ENCODE measurements at places on chromosomes 13 and 19.

DNA sequence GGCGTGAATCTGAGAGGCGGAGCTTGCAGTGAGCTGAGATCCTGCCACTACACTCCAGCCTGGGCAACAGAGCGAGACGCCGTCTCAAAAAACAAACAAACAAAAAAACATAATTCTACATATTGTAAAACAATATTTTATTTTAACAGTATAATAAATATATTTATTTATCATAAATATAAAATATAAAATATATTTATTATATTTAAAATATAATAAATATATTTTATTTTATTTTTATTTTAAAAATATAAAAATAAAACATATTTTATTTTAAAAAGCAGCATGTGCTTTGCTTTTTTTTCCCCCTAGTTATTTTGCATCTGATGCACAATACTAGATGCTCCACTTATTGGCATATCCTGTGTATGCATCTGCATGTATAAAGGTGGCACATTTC, 1634.6 kb upstream of the PCDH20 start:
- no peak for DNase-seq

DNA sequence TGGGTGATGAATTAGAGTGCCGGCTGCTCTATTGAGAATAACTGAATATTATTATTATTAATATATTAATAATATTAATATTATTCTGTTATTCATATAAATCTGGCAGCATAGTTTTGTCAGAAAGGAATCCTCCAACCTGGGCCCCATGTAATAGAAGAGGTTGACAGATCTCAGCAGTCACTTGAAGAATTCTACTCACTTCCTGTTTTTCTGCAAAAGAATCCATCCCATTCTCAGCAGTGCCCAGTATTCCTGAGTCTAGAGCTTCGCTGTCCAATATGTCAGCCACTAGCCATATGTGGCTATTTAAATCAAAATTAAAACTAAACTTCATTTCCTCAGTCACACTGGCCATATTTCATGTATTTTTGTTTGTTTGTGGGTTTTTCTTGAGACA, 72.4 kb upstream of the USPL1 start:
- DNase-seq: no peak

- no peak for DNase-seq
Observed at GRCh38 chr13:44730851-44731250, 154.7 kb upstream of the TSC22D1 start.

DNA sequence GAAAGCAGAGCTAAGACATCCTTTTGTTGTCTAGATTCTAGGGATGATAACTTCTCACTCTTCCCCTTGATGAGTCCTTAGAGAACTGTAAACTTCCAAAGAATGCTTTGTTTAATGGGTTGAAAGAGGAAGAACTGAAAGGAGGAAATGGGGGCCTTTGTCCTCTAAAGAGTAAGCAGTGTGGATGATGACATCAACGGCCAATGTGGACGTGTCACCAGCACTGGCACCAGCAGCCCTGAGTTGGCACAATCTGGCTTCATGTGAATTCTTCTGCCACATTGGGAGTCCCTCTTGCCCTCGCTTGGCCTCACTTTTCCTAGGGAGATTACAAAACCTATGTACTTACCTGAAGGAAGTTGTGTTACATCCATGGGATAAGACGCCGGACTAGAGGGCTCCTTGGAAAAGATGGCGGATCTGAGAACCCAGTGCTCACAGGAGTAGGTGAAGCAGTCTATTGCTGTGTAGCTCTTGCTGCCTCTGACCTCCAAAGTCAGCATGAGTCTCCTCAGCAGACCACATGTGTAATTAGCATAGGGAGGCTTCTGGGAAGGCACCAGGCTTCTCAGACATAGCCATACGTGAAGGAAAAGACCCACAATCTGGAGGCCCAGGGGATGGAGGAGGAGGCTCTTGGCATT, 62.8 kb downstream of the RGCC start:
- DNase-seq: no peak

GRCh38 chr13:96490496-96490989, 400.6 kb downstream of the HS6ST3 start:
- no peak for DNase-seq

DNA sequence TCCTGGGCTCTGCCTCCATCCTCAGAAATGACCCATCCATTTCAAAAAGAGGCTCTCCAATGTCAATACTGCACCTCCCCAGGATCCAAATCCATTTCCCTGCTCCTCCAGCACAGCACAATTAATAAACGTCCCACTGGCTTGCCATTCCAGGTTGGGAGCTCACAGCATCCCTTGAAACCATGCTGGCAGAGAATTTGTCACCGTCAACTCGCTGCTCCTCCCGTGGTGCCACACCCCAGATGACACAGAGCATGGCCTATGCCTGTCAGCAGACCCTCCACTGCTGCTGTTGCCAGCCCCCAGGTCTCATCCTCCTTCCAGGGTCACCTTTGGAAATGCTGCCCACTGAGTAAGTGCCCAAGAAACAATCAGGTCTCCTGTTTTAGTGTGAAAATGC, 53.0 kb upstream of the UQCRFS1 start:
- no peak for DNase-seq

GRCh38 chr13:97436845-97437244, 2.9 kb downstream of the RAP2A start:
- DNase-seq: no peak

GRCh38 chr13:50241479-50241878, 226.2 kb downstream of the KCNRG start:
- DNase-seq: no peak

DNA sequence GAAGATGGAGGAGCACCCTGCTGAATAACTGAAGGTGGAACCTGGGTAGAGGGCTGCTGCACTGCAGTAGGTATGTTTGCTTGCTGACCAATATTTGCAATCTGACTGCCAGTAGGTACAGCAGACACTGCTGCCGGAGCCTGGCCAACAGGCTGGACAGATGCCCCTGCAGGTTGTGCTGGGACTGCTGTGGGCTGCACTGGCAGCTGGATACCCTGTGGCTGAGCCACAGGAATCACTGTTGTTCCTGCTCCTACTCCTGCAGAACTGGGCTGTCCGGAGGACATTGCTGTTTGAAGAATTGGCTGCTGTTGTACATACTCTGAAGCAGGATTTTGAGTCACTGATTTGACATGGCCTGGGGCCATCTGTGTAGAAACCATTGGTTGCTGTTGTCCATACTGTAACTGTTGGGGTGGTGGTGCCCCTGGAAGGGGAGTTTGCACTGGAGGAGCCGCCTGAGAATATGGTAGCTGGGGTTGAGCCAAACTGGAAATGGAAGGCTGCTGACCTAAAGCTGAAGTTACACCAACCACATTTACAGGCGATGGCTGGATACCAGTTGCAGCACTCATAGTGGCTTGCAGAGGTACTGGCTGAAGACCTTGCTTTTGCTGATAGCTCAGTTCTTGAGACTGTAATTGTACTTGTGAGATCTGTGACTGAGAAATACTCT, 2.2 kb downstream of the TSC22D1 start:
- DNase-seq: peak; percentile 50

- peak; percentile 79 for DNase-seq
Observed at GRCh38 chr19:46713781-46714443, 3.0 kb downstream of the PRKD2 start.

- no peak for DNase-seq
Observed at GRCh38 chr13:88745011-88745410, 1073.8 kb downstream of the SLITRK5 start.

- DNase-seq: peak; percentile 58
Observed at GRCh38 chr13:36432106-36432544, at the start of gene CCNA1. Gene CCNA1 (plus strand): TSS chr13:36432495. CDS start chr13:36433057, 562 bp downstream.

- no peak for DNase-seq
Observed at GRCh38 chr19:41880329-41880708, 2.7 kb upstream of the ARHGEF1 start.

- no peak for DNase-seq
Observed at GRCh38 chr13:70023516-70023915, 84.1 kb upstream of the ATXN8OS start.

DNA sequence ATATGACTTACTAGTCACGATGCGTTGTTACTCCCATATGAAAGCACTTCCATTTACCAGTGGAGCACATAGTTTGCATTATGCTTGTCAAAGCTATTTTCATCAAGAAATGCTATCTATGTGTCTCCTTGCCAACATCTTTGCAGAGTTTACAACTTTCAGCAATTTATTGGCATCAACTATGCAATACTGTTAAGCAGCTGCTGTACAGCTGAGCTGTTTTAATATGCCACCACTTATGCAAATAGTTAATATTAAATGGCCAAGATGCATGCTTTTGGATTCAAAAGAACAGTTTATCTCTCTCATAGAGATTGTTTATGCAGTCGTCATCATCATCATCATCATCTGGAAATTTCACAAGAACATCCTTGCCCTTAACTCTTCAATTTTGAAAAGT, 67.9 kb upstream of the KLF5 start:
- no peak for DNase-seq

DNA sequence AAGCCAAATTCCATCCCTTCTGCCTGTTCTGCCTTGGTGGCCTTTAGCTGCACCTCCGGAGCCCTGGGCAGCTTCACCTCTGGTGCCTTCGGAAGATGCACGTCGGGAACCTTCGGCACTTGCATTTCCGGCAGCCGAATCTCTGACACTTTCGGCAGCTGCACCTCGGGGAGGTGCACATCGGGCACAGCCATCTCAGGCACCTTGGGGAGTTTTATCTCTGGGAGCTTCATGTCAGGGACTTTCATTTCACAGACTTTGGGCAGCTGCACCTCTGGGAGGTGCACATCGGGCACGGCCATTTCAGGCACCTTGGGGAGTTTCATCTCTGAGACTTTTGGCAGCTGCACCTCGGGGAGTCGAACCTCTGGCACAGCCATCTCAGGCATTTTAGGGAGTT, 6.0 kb upstream of the HIPK4 start:
- no peak for DNase-seq

GRCh38 chr19:18594096-18594823, 5.7 kb downstream of the REX1BD start:
- DNase-seq: peak; percentile 86

- DNase-seq: no peak
Observed at GRCh38 chr13:108304170-108305016, 34.9 kb downstream of the TNFSF13B start.

GRCh38 chr19:33763633-33764371, 32.9 kb upstream of the KCTD15 start:
- DNase-seq: peak; percentile 76

GRCh38 chr13:59458908-59459579, 704.7 kb downstream of the DIAPH3 start:
- no peak for DNase-seq

DNA sequence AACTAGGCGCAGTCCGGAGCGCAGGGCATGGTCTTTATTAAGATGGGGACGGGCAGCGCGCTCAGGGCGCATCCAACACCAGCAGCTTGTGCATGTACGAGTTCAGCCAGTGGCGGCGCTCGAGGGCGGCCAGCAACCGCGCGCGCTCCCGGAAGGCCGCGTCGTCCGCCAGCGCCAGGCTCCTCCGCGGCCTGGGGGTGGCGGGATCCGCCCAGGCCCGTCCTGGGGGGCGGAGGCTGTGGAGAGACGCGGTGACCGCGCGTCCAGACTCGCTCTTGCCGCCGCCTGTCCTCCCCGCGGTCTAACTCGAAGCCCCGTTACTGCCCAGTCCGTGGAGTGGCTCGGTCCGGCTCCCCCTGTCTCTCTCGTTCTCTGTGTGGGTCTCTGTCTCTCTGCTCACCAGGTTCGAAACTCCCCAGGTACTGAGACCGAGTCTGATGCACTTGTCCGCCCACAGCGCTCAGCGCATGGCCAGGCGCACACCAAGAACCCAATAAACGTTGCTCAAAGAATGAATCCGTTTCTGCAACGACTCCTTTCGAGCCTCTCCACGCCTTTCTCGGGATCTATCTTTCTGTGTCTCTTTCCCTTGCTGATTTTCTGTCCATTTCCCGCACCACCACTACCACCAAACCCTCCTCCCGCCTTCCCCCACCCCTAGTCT, 702 bp downstream of the PTH2 start:
- peak; percentile 69 for DNase-seq

DNA sequence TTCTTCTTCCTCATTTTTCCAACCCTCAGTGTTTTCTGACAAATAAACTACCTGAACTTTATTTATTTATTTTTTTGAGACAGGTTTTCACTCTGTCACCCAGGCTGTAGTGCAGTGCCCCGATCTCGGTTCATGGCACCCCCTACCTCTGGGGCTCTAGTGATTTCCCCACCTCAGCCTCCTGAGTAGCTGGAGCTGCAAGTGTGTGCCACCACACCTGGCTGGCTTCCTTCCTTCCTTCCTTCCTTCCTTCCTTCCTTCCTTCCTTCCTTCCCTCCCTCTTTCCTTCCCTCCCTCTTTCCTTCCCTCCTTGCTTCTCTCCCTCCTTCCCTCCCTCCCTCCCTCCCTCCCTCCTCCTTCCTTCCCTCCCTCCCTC, 32.3 kb downstream of the KCTD4 start:
- no peak for DNase-seq

- no peak for DNase-seq
Observed at GRCh38 chr13:34751492-34751891, 190.6 kb upstream of the NBEA start.

GRCh38 chr19:35034005-35034502, 3.8 kb downstream of the SCN1B start:
- DNase-seq: no peak

DNA sequence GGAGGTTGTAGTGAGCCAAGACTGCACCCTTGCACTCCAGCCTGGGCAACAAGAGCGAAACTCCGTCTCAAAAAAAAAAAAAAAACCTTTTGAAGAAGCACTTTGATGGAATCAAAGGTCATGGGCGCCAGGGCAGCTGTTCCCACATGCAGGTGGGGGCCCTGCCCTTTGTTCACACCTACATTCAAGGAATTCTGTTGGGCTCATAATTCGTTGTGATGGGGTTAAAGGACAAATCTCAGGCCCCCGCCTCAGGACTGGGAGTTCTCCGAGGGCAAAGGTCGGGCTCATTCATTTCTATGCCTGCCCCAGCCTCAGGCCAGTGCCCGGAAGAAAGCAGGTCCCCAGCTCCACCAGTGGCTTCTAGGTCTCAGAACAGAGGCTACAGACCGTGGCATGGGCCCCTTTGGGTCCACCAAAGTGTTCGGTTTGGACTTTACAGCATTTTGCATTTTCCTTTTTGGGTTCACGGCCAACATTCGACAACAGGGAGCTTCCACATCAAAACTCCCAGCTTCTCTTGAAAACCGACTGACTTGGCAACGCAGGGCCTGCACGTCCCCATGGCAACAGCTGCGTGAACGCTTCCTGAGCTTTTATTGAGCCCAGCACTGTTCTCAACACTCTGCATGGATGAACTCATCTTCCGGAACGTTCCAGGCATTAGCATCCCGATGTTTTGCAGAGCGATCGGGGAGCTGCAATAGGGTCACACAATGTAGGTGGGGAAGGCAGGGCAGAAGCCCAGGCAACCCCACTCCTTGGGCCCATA, 10.1 kb upstream of the GTF2F1 start:
- no peak for DNase-seq

- DNase-seq: no peak
Observed at GRCh38 chr19:5050067-5050656, 81.2 kb downstream of the KDM4B start.

- DNase-seq: no peak
Observed at GRCh38 chr13:99871249-99871898, 100.2 kb downstream of the ZIC5 start.

DNA sequence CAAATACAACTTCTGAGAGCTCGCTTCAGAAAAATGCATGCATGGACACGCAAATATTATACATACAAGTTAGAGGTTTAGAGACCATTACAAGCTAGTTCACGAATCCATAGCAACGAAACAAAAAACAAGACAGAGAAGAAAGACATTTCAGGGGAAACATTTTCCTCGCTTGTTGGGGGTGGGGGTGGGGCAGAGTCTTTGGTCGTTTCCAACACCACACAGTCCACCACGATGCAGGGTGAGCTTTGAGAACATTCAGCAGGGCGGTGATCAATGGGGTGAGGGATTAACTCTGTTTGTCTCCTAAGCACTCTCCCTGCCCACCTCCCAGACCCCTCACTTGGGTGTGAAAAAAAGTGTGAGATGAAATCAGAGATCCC, 651 bp downstream of the OXGR1 start:
- DNase-seq: no peak
